ENCODE measurements at places on chromosomes 11 and 22. TPM values are rescaled to one million over a fixed set of nuclear protein-coding genes. Genes with fewer than 3 reads are reported as not detected.

The OR52N4 gene
- total RNA-seq = 0.48 TPM

DNA sequence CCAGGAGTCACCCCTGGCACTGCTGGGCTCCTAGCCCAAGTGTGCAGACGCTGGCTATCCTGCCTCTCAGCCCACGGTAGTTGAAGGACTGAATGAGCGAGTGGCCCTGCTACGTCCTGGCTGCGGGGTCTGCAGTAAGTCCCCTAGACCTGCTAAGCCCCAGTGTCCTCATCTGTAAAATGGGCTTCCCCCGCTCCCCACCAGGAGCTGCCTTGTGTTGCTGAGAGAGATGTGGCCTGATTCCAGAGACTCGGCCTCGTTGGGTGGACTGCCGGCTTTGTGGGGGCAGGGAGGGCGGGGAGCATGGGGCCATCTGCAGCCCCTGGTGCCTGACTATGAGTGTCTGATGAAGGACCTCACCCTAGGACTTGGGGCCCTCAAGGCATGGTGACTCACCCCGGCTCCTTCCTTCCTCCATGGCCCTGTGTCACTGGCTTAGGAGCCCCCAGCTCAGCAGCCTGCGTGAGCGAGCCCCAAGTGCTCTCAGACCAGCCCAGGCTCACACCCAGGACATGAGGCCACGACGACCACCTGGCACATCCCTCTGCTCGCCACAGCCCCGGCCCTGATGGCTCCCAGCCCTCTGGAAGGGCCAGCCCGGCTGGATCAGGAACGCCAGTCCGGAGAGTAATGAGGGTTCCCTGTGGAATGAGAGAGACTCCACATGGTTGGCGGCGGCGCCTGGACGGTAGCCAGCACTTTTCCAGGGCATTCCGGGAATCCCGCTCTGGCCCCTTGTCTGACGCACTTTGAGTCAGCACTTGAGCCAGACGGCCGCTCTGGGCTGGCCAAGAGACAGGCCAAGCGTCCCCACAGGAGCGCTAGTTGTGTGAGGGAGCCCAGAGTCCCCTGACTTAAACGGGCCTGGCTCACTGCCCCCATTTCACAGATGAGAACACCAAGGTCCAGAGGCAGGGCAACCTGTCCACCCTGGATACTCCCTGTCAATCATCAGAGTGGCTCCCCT is 50.5 kb upstream of the SHISAL1 start:
- no peak for DNase-seq

DNA sequence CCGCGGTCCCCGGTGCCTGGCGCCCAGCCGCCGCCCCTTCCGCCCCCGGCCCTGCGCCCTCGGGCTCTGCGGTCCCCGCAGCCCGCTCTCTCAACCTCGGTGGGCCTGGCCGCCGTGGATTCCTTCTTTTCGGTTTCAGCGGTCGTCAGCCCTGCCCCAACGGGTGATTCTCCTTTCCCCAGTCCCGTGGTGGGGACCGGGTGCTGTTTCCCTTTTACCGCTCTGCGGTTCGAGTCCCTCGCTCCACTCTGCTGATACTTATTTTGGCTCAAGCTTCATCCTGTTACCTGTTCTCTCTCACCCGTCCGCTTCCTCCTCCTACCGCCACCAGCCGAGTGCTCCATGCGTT is 494 bp downstream of the ZDHHC5 start:
- DNase-seq = no peak

The EXPH5 gene
- 0.89 TPM for total RNA-seq

DNA sequence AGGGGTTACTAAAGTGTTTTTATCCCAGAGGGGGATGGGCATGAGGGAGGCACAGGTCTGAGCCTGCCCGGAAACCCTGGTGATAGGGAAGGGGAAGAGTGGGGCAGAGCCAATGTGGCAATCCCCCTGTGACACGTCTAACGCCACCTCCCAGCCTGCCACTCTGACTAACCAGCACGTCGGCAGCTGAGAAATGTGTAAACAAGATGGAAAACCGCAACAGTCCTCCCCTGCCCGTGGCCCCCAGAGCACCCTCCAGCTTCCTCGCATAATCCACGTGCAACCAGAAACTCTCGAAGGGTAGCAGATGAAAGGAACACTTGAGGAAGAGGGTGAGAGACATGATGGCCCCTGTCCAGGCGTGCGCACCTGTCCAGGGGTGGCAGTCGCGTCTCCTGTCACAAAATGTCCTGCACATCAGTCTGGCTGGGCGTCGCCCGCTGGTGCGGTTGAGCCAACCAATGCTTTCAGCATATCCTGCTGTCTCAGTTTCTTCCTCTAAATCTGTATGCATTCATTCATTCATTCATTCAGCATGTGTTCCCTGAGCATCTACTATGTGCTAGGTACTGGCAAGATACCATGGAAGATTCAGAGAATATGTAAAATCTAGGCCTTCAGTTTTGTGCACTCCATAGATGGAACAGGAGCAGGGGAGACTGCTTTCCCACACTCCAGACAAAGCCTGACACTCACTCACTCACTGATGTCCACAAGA is 4.5 kb downstream of the TMPRSS4 start:
- DNase-seq = no peak

The DUSP8 gene
- 2.3 TPM for total RNA-seq

The APOL3 gene
- 48.3 TPM for total RNA-seq

GRCh38 chr11:68009391-68010089 is 587 bp upstream of the ALDH3B1 start:
- no peak for DNase-seq

The SEPTIN5 gene
- total RNA-seq = 0.20 TPM

The ZNF70 gene
- total RNA-seq = 3.4 TPM

The C11orf91 gene
- total RNA-seq = not detected

- DNase-seq = no peak
These were observed 392.9 kb downstream of the TBC1D22A start for GRCh38 chr22:47155131-47155885.

DNA sequence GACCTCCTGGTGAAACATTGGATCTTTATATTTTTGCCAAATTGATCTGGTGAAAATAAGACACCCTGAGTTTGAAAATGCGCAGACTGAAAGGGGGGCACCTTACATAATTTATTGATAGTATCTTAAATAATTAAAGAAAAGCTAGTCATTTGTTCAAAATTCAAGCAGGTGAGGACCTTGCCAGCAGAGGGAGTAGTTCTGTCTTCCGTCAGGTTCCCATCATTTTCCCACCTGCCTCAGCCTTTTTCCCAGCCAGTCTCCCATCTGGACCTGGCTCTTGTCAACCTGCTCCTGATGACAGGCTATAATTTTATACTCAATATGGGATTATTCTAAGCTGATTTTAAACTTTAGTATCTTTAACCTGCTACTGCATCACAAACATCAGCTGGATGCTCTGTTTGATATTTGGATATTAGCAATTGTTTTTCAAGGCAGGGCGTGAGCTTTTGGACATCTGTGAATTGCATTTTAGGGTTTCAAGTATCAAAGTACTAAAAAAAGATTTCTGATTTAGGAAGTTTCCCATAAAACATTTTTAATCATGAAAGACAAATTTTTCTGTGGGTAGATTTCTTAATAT is 132.0 kb downstream of the ELP4 start:
- no peak for DNase-seq

The APOL2 gene
- total RNA-seq = 62.8 TPM

DNA sequence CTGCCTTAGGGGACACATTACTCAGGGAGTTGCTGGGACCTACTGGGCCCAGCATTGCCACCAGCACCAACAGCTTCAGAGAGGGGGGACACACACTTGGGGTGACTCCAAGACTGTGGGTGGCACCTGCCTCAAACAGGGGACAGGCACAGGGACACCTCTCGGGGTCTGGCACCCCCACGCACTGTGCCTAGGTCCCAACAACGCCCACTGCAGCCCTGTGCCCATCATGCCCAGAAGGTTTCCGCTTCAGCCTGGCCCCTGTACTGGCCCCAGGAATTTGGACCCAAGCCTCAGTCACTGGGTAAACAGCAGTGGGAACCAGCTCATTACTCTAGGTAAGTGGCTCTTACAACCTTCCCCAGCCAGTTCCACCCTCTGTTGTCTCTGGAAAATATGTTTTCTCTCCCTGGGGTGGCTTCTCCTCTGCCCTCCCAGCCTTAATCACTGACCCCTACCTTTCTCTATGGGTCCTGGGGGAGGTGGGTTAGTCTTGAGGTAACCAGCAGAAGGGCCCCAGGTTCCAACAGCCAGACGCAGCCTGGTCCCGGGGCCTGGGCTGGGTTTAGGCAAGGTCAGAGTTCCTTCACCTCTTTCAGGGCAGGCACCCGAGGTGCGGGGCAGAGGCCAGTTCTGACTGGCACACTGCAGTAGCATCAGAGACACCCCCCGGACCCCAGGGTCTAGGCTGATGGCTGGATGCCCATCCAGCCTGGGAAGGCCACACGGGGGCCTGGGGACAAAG is 123.6 kb downstream of the MED15 start:
- no peak for DNase-seq

DNA sequence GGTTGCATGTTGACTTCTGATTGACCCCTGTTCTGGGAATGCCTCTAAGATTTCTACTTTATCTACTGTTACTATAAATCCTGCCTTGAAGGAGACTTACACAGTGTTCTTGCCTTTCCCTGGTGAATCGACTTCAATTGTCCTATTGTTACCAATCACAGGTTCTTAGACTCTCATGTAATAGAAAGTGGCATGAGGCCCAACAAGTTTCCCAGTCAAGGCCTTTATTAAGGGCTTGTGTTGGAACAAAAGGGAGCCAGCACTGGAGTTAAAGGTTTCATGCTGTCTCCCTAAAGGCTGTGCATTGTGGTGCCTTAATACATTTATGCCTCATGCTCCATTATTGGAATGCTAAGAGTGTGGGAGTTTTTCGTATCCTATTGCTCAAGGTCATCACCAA is 23.3 kb downstream of the MS4A2 start:
- no peak for DNase-seq

- DNase-seq = no peak
These were observed 31.6 kb downstream of the UQCR10 start for GRCh38 chr22:29798801-29799200.

The CRYBB2 gene
- not detected for total RNA-seq

DNA sequence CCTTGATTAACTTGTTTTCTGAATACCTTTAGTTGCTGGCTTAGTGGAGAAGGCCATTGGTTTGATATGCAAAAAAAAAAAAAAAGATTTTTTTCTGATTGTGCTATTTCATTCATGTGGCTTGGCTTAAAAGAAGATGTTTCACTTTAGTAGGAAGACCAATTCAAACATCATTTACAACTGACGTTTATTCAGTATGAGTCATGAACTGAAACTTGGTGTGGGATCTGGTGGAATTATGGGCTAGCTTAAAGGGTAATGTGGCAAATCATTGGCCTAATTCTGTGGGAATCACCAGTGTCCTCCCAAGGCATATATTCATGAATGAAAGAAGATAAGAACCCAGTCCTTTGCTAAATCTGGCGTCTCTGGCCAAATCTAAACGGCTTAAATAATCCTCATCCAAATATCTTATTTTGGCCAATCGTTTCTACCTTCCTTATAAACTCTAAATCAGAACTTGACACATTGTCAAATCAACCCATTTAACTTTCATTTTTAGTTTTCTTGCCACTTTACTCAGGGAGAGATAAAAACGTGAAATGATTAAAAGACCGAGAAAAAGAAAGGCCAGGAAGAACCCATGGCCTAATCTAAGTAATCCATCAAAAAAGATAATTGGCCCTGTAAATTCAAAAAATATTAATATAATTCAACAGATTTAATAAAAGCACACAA is 77.0 kb downstream of the DDIAS start:
- DNase-seq = no peak

The OMP gene
- total RNA-seq = not detected

The OR52A1 gene
- total RNA-seq = not detected

- no peak for DNase-seq
These were observed 71.7 kb upstream of the DRD2 start for GRCh38 chr11:113546757-113547507.

The PRDM10 gene
- total RNA-seq = 16.0 TPM

The ARHGAP32 gene
- 3.1 TPM for total RNA-seq

DNA sequence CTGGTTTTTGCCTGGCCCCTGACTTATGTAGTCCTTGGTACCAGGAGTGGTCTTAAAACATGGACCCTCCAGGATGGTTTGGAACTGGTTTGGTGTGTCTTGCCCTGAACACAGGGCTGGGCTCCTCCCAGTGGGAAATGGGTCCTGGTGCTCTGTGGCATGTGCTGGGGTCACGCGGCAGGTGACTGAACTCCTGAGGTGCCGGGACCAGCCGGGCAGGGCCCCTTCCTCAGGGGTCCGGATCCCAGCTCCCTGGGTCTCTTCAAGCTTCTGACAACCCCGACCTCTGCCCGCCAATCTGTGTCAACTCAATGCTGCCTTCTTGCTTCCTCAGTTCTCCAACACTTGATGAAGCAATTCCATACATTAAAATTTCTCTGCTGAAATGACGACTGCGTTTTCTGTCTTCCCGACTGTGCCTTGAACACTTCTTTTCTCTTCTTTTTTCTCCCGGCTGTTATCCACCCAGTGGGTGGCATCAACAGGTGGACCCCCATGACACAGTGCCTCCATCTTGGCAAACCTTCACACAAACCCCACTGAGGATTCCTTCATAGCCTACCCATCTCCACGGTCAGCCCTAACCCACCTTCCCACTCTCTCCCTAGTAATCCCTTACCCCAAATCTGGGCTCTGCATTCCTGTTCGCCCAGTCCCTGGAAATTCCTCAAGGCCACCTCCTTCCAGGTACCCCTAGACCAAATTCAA is 4.4 kb downstream of the IFT27 start:
- no peak for DNase-seq

The CCDC81 gene
- total RNA-seq = 0.31 TPM

- DNase-seq = no peak
These were observed 2.0 kb downstream of the IGSF22 start for GRCh38 chr11:18723991-18724390.

The TRIM49 gene
- total RNA-seq = not detected

The SCUBE2 gene
- 0.47 TPM for total RNA-seq

- DNase-seq = no peak
These were observed 32.7 kb downstream of the P4HA3 start for GRCh38 chr11:74278721-74279161.

The BAIAP2L2 gene
- 0.58 TPM for total RNA-seq

DNA sequence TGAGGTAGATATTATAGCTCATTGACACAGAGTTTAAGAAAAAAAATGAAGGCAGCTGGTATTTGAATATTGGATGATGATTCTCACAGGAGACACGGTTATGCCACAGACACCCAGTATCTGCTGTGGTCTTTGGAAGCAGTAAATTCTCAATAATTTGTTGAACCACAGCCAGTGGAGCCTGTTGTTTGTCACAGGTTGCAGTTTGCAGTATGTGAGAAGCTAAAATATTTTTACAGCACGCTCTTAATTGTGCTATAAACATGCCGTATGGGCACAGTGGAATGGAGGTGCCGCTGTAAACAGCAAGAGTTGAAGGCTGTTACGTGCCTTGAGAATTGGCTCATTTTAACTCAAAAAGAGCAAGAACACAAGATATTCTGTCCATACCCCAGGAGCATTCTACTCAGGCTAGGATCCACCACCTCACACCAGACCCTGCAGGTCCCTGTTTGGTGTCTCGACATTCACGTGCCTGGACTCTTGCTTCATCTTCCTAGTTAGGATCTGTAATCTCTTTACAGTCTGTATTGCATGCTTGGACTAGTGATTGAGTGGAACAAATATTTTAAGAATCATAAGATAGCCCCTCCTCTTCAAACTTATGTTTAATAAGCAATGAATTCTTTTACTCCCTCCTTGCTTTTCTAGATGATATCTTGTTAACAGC is 94.7 kb upstream of the GAL start:
- DNase-seq = no peak

- no peak for DNase-seq
These were observed 32.8 kb downstream of the CADM1 start for GRCh38 chr11:115471367-115471766.

The SLC25A45 gene
- 13.3 TPM for total RNA-seq

The FREY1 gene
- 2.0 TPM for total RNA-seq

The MYEOV gene
- not detected for total RNA-seq

The PHETA2 gene
- 3.1 TPM for total RNA-seq
